ENCODE measurements at places on chromosomes 4 and X.

DNA sequence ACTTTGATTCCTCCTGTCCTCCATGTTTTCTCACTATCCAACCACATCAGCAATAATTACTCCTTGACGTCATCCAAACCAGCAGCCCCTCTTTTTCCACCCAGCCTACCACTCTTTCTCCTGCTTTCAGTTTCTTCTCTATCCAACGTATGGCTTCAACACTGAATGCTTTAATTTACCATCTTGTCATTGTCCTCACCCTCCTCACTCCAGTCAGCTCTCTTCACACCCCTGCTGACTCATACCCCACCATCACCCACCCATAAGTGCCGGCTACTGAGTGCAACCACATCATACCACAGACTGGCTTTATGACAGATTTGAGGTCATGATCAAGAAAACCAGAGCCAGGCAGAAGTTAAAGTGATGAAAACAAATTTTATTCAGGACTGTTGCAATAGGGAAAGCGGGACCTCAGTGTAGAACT, 9.8 kb upstream of the ANXA5 start:
- no peak for DNase-seq

GRCh38 chr4:39732728-39733127, 34.8 kb downstream of the UBE2K start:
- no peak for DNase-seq

DNA sequence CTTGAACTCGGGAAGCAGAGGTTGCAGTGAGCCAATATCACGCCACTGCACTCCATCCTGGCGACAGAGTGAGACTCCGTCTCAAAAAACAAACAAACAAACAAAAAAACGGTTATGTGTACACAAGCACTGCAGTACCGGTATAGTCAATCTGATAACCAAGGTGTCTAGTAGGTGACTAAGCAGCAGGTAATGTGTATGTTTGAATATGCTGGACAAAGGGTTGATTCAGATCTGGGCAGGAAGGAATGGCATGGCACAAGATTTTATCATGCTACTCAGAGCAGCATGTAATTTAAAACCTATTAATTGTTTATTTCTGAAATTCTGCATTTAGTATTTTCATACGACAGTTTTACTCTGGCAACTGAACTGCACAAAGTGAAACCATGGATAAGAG, 41.7 kb downstream of the MAGEC1 start:
- DNase-seq, result no peak

DNA sequence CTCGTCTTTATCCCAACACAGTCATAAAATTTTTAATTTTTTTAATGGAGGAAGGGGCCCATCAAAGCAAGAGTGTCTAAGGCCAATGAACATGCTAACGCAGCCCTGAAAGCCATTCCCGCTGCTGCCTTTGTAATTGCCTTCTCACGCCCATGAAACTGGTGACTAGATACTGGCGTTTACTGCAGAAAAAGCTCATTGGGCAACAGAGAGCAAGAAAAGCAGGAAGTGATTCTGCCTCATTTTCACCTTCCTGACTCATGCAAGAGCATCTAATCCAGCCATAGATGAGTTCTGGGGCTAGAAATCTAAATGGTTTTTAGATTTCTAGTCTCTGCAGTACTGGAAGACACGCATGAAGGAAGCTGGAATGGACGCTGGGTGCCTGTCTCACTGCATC, 72.5 kb downstream of the ANXA3 start:
- no peak for DNase-seq

GRCh38 chrX:110847334-110847733, 51.7 kb upstream of the CHRDL1 start:
- peak; percentile 83 for DNase-seq

GRCh38 chr4:82994834-82995233, 15.8 kb downstream of the LIN54 start:
- DNase-seq, result no peak

- no peak for DNase-seq
These were observed 16.7 kb downstream of the HMX1 start for GRCh38 chr4:8854931-8855330.

DNA sequence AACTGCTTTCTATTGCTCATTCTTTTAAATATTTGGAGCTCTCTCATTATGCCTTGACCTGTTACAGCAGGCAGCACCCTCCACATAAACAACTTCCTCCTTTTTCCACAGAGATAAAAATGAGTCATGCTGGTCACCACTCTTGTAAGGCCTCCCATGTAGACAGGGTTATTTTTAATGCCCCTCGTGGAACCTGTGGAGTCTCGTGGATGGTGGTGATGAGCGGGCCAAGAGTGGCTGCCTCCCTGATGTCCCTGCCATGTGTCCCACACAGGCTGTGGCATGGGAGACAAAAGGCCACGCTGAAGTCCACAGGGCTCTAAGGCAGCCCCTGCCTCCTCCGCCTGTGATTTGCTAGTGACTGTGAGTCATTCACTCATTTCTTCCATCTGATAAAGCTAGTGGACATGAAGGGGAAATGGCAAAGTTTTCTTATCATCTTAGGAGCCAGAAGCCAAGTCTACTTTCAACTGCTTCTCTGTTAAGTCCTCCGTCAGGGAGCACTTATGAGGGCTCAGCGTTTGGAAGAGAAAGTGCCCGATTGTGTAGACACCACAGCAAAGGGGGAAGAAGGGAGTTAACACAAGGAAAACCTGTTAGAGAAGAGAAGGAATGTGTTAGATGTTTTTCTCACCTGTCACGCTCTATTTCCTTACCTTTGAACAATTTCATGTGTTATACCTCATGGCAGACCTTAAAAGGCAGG, 121.6 kb upstream of the FAT1 start:
- no peak for DNase-seq

GRCh38 chr4:98641376-98641775, 17.0 kb downstream of the TSPAN5 start:
- DNase-seq, result no peak

- DNase-seq, result peak; percentile 2
These were observed 7.0 kb upstream of the TXK start for GRCh38 chr4:48141048-48141447.

GRCh38 chr4:139567159-139567870, 11.3 kb upstream of the SETD7 start:
- DNase-seq, result no peak

DNA sequence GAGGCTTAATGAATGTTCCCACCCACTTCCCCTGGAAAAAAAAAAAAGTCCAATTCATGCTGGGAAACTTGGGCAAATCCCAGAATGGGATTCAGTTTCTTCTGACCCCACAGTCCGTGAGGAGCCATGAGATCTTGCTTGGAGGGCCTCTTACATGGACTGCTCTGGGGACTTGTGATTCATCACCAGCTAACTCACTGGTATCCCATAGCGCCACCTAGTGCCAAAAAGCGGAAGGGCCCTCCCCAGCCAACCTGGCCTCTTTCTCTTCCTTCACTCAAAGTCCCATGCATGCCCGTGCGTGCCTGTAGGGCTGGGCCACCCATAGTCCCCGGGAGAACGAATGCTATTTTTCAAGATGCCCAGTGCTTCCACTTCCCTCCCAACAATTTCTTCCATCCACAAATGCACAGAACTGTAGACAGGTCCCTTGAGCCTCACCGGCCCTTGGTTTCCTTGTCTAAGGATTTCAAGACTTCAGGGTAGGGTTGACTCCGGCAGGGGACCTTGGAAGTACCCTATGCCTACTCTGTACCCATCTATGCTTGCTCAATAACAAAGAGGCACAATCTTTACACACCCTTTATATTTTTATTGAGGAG, 5.1 kb downstream of the RTL5 start:
- peak; percentile 81 for DNase-seq

GRCh38 chr4:157459785-157460184, 239.3 kb downstream of the GRIA2 start:
- DNase-seq, result peak; percentile 9
